ENCODE measurements at places on chromosomes 4 and X. TPM values are rescaled to one million over a fixed set of nuclear protein-coding genes. Genes with fewer than 3 reads are reported as not detected.

TBC1D25 gene
- 10.7 TPM for total RNA-seq

MSX1 gene
- total RNA-seq, result 1.6 TPM

SPATA18 gene
- total RNA-seq, result 4.1 TPM

INTU gene
- total RNA-seq, result 1.6 TPM

STS gene
- total RNA-seq, result 2.2 TPM

TCEAL8 gene
- 68.1 TPM for total RNA-seq

ATP1B4 gene
- not detected for total RNA-seq

CRMP1 gene
- total RNA-seq, result 1.8 TPM

SERTM2 gene
- not detected for total RNA-seq

ETDB gene
- not detected for total RNA-seq

TEX13D gene
- total RNA-seq, result not detected

DRD5 gene
- total RNA-seq, result not detected

NEK1 gene
- total RNA-seq, result 5.9 TPM

ATP2B3 gene
- not detected for total RNA-seq

CCSER1 gene
- total RNA-seq, result not detected

FGG gene
- total RNA-seq, result not detected

OTC gene
- not detected for total RNA-seq

CSN1S1 gene
- not detected for total RNA-seq

VCX gene
- not detected for total RNA-seq

HPSE gene
- total RNA-seq, result 0.69 TPM

MAGEA2 gene
- total RNA-seq, result not detected

GPC4 gene
- 14.2 TPM for total RNA-seq

ZFYVE28 gene
- total RNA-seq, result 1.8 TPM

GAGE2A gene
- total RNA-seq, result not detected

DSPP gene
- total RNA-seq, result not detected

SSX3 gene
- total RNA-seq, result not detected

CT83 gene
- total RNA-seq, result not detected

ADH1A gene
- total RNA-seq, result not detected

BTK gene
- 0.14 TPM for total RNA-seq
